Stimulated activated CD4-positive, alpha-beta T cell treated with anti-CD3 and anti-CD28 coated beads, Interleukin-1b, Interleukin-23, amount 100 ng/mL, for 1 hour (primary cell): ENCODE measurements at places on chromosomes 1 and 21.
A peak's percentile ranks its signal among the peaks of the same experiment; 100 is the strongest.

GRCh38 chr1:186858923-186859322 is 30.2 kb downstream of the PLA2G4A start:
- no peak for DNase-seq

DNA sequence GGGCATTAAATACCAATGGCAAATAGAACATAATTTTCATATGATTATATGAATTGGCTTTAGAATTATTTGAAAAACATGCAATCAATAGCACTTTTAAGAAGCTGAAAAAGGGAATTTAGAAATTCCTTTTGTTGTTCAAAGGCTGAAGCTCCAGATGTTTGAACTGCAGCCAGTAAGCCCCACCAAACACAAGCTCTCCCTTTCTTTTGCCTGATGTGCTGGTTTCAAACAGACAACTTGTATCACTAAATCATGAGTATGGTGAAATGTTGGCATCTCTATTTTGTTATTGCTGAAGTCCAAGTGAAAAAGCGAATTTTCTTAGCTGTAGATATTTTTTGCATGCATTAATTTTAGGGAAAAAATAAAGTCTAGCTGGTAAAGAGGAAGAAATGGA is 27.5 kb upstream of the NCAM2 start:
- no peak for DNase-seq

DNA sequence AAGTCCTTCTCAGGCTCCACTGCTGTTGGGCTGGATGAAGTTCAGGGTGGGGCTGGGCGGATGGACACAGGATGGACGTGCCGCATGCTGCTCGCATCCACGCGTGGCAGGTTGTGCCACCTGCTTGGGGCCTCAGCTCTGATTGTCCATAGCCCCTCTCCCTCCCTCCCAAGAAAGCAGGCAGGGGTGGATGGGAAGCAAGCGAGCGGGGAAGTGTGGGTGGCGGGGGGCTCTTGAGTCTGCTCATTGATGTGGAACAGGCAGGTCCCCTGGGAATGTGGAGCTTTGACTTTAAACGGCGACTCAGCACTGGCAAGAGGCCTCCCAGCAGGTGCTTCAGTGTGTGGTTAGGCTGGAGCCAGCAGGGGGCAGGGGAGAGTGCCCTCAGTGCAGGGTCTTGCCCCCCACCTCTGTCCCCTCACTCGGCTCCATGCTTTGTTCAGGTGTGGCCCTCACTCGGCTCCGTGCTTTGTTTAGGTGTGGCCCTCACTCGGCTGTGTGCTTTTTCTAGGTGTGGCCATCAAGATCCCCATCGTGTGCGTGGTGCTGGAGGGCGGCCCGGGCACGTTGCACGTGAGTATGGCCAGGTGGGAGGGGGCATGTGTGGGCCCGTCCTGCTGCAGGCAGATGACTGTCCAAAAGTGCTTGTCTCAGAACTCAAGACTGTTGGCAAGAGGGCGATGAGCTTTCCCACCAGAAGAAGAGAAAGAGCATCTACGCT is 23.9 kb downstream of the TRPM2 start:
- no peak for DNase-seq

GRCh38 chr1:13699510-13699909 is 478 bp upstream of the PRDM2 start:
- no peak for DNase-seq

GRCh38 chr1:93081716-93082115 is 2.6 kb downstream of the MTF2 start:
- DNase-seq, result no peak

DNA sequence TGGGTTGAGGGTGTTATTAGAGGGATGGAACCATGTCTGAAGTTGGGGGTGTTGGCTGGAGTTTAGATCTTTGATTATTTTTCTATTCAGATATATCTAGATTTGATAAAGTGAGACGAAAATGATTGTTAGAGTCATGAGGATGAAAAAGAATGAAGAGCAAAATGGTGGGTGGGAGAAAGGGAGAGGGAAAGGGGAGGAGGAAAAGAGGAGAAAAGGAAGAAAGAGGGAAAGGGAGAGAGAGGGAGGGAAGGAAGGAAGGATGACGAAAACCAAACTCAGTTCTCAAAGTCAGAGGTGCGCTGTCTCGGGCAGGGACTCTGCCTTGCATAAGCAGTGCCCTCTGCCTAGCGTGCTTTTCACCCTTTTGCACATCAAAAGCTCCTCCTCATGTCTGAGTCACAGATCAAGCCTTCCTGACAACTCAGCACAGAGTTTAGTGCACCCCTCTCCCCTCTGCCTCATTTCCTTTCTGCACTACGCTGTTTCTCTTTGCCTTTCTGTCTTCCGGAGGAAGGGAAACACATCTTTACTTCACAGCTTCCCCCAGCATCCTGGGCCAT is 225.8 kb upstream of the PROX1 start:
- peak; percentile 2 for DNase-seq
